Activated naive CD4-positive, alpha-beta T cell treated with anti-CD3 and anti-CD28 coated beads for 36 hours (primary cell): ENCODE measurements at places on chromosomes 11 and 22. TPM values are rescaled to one million over a fixed set of nuclear protein-coding genes. Genes with fewer than 3 reads are reported as not detected.

Gene OR51A7
- total RNA-seq, result not detected

Gene APOBEC3B
- 5.5 TPM for total RNA-seq

Gene NTM
- total RNA-seq, result not detected

Gene APOL5
- not detected for total RNA-seq

Gene ANO3
- total RNA-seq, result not detected

Gene THYN1
- 92.6 TPM for total RNA-seq

Gene TTC36
- total RNA-seq, result not detected

Gene RIMBP3B
- total RNA-seq, result not detected

GRCh38 chr11:74678041-74678440 lies 53.2 kb downstream of the CHRDL2 start:
- peaks cover 1% of the 10 kb centered on the region for H3K4me1 ChIP-seq
- no peak for DNase-seq
- no peak overlapping the region for H3K27ac ChIP-seq
- H3K27me3 ChIP-seq, result peaks cover 7% of the 10 kb centered on the region

GRCh38 chr11:15594607-15595006 lies 479.9 kb downstream of the INSC start:
- DNase-seq, result no peak
- H3K27ac ChIP-seq, result no peak overlapping the region
- H3K4me3 ChIP-seq, result no peak overlapping the region
- no peaks in the 10 kb centered on the region for H3K4me1 ChIP-seq
- no peaks in the 10 kb centered on the region for H3K27me3 ChIP-seq

DNA sequence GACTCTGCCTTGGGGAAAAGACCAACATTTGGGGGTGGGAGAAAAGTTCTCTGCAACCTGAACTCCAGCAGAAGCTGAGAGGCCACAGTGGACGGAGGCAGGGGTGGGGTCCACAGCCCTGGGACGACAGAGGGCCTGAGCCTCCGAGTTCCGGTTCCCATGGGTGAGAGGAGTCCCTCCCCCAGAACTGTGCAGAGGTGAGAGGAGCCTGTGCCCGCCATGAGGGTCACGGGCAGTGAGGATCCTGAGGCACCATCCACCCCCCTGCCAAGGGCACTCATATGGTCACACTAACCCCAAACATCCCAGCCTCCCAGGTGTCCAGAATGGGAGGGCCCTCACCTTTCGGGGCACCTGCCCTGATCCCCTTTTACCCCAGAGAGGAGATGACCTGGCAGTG lies 30.5 kb downstream of the KIAA0930 start:
- no peak for DNase-seq
- peaks cover 1% of the 10 kb centered on the region for H3K36me3 ChIP-seq
- H3K27me3 ChIP-seq, result no peaks in the 10 kb centered on the region
- H3K4me3 ChIP-seq, result no peak overlapping the region
- no peaks in the 10 kb centered on the region for H3K4me1 ChIP-seq
- H3K27ac ChIP-seq, result no peak overlapping the region

DNA sequence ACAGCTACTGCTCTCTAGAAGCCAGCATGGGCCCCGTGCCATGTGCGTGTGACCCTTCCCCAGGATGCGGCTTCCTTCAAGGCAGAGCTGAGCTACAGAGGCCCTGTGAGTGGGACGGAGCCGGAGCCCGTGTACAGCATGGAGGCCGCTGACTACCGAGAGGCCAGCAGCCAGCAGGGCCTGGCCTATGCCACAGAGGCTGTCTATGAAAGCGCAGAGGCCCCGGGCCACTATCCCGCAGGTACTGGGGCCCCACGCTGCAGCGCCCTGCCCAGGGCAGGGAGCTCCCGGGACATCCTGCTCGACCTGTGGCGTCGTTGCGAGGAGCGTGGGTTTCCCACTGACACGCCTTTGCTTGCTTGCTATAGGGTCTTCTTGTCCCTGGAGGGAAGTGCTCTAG lies 34.7 kb downstream of the CTTN start:
- H3K27me3 ChIP-seq, result no peaks in the 10 kb centered on the region
- no peak for DNase-seq
- H3K36me3 ChIP-seq, result peaks cover 43% of the 10 kb centered on the region
- H3K4me3 ChIP-seq, result no peak overlapping the region
- no peak overlapping the region for H3K27ac ChIP-seq
